Vagina (tissue), 2 donors: ENCODE measurements at places on chromosomes 6 and 20.

DNA sequence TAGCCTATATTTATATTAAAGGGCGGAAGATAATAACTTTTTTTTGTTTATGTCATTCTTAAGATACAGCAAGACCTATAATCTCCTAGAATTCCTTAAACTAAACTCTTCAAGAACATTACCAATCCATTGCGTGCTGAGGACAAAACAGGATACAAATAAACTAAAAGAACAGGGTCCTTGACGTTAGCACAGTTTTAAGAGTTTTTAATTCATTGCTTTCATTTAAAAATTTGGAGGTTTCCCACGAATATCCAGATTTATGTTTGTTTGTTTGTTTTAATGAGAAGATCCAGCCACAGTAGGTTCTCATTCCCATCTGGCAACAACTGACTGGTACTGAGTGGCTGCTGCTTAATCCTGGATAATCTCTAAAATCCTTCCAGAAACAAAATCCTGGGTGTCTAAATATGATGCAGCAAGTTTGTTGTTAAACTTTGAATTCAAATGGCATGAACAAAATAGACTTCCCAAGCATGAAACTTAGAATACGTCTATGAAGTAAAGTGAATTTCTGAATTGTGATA, 153.7 kb downstream of the HACE1 start:
- no peak for DNase-seq

DNA sequence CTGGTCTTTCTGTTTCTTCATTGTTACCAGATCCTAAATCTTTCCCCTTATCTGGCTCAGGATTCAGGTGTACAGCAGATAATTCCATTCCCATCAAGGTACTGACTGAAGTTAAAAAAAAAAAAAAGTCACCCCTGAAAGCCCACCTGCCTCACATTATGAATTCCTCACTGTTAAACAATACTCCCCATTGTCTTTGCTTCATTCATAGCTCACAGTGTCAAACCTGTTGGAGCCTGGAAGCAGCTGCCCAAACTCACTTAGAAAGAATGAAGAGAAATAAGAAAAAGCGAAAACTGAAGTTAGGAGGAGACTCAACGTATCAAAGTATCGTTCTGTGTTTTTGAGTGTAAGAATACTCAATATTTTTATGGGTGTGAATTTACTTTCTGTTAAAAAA, 1.8 kb upstream of the DCBLD1 start:
- DNase-seq, result no peak

DNA sequence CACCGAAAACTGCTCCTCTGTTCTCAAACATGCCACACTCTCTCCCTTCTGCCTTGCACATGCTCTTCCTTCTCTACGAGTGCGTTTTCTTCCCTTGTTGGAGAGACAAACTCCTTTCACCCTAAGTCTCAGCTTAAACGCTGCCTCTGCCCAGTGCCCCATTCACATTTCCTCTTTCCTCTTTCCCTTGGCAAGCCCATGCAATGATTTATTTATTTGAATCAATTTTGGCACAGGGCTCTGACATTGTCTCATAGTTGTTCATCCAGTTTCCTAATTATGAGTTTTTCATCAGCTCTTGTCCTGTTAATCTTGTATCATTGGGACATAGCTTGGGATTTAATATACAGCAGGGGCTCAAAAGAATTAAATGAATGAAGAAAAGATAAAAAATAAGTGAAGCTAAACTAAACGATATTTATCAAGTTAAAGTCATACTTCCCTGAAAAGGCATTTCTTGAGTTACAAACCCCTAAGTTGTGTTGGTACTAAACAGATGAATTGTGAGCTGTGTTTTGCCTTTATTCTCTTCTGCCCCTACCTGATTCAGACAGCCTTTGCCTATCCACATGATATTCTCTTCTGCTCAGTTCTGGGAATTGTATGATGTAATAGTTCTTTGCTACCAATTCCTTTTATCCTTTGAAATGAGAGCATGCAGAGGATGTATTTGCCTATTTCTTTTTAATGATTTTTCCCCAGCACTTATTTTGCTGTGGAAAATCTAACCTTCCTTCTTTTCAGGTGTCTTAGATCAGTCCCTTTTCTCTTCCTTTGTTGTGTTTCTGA, 704.4 kb downstream of the UTRN start:
- no peak for DNase-seq

- no peak for DNase-seq
Observed at GRCh38 chr6:130431346-130431852, 65.6 kb downstream of the TMEM200A start.

DNA sequence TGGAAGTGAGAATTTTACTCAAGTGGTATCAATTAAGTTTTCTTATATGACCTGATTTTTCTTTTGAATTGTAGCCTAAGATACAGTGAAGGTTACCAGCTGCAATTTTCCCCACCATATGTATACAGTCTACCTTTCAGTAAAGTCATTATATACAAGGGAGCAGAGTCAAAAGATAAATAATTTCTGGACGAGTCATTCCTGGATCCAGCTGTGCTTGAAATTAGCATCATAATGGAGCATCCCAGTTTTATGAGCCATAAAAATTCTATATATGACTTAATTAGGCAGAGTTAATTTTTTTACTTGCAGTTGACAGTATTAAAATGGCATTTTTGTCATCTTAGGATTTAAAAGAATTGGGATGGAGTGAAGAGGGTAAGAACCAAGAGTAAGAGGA, 1008.4 kb downstream of the PHF3 start:
- DNase-seq, result no peak

DNA sequence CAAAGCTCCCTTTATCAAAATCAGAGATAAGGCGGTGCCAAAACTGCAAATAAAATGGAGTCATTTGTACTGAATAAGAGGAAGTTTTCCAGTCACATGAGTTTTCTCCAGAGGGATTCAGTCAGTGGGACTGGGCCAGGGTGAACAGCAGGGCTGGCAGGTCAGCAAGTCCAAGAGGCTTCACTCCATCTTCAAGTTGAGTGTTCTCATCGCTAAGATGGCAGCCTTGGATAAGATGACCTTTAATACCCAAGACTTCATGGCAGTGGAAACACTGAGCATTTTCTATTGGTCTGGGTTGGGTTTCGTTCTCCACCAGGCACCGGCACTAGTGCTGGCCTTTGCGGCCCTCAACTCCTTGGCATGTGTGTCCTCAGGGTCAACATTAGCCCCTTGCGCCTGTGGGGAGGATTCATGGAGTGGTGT, 29.3 kb upstream of the IGF2R start:
- DNase-seq, result no peak

GRCh38 chr20:35307666-35308653, 15.7 kb upstream of the FAM83C start:
- no peak for DNase-seq

DNA sequence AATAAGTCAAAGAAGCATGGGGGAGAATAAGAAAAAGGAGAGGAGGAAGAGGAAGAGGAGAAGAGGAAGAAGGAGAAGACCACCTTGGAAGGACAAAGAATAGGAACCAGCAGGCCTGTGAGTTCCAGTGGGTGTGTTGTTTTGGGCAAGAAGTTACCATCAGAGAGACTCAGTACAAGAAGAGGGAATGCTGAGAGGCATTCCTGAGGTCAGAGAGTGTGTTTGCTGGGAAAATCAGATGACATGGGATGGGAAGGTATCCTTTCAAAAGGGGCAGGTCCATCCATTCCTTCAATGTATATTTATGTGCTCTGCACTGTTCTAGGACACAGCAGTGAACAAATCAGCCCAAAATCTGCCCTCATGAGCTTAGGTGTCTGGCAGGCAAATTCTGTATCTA, 40.5 kb upstream of the PRIM2 start:
- no peak for DNase-seq

GRCh38 chr20:37381621-37382471, 35.9 kb downstream of the SRC start:
- no peak for DNase-seq

GRCh38 chr6:4295058-4295782, 159.8 kb upstream of the ECI2 start:
- DNase-seq, result no peak

- no peak for DNase-seq
Observed at GRCh38 chr6:96542702-96543101, 20.2 kb upstream of the FHL5 start.

DNA sequence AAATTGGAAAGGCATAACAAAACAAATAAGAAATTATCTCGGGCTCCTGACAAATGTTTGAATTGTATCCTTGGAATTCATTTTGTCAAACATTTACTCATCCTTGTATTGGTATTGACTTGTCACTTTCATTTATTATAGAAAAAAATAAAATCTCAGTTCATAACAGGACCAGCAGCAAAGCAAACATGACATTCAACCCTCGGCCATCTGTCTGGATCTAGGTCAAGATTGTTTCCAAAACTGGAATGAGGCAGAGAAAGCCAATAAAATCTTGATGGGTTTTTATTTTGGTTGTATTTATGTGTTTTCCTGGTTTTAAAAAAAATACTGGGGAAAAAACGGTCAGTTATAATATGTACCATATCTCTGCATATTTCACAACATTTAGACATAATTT, 42.9 kb upstream of the FABP7 start:
- no peak for DNase-seq

DNA sequence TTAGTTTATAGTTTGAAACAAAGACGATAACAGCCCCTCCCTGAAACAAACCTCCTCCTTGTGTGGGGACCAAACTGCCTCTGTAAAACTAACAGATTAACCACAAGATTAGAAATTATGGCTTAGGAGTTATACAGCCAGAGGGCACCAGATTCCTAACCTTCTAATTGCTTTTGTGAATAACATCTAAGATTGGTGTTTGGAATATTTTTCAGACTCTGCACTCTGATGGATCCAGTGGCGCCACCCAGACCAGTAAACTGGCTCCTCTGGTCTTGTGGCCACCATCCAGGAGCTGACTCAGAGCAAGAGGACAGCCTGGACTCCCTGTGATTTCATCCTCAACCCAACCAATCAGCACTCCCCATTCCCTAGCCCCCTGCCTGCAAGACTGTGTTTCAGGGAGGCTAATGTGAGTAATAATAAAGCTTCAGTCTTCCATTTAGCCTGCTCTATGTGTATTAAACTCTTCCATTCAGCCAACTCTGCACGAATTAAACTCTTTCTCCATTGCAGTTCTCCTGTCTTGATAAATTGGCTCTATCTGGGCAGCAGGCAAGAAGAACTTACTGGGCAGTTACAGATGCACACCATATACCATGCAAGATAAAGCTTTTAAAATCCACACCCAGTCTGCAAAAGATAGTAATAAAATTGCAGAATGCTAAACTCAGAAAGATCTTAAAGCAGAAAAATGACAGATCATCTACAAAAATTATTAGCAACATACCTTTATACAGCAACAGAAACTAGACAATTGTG, 58.5 kb upstream of the SLC22A16 start:
- DNase-seq, result no peak

GRCh38 chr6:44696686-44697085, 309.2 kb downstream of the CDC5L start:
- peak; percentile 79 for DNase-seq

GRCh38 chr6:4879741-4880275, 103.6 kb downstream of the CDYL start:
- no peak for DNase-seq

DNA sequence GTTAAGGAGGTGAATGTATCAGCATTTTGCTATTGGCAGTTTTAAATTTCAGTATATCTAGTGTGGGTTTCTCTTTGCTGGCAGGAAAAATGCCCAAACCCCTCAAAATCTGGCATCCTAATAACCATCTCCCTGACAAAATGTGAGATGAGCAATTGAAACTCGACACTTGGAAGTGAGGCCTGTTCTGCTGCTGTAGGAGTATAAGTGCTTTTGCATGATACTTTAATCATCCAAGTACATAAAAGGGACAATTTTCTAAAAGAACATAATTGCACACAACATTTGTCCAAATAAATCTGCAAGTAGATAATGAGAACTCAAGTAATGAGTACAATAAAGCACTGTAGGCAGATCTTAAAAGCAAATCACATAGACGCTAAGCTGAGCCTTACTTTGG, 36.5 kb downstream of the LAMP5 start:
- no peak for DNase-seq

- DNase-seq, result no peak
Observed at GRCh38 chr20:9838035-9838377, 870 bp downstream of the PAK5 start.

- DNase-seq, result no peak
Observed at GRCh38 chr20:6765469-6766058, 1.9 kb upstream of the BMP2 start.

DNA sequence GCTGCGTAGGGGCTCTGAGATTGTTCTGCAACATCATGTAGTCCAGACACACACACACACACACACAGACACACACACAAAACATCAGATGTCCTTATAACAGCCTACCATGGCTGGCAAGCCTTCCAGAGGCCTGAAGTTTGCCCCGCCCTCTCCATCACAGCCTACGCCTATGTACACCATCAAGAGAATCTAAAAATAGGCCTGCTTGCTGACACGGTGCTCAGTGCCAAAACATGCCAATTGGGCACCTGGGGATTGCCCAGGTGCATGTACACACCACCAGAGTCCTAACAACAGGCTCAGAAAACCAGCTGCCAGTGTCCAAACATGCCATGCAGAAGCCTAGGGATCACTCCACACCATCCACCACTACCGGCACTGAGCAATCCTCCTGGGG, 391.7 kb upstream of the SPTLC3 start:
- DNase-seq, result no peak

- DNase-seq, result no peak
Observed at GRCh38 chr20:9573335-9574151, 59.2 kb downstream of the LAMP5 start.

DNA sequence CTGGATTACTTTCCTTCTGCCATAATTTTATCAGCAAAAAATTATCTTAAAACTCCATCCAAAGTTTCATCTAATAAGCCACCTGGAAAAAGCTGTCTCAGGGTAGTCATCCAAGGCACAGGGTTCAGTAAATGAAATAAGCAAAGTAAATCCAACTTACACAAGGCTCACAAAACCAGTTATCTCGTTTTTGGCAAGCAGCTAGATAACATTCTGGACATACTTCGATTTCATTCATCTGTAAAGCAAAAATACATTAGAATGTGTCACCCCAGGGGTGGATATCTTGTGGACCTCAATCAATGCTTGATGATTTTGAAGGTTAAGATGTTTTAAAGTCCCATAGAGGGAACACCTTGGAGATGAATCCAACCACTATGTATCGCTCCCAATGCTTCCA, 73.1 kb downstream of the ZMYND8 start:
- DNase-seq, result no peak

- no peak for DNase-seq
Observed at GRCh38 chr20:31833931-31834521, 11.4 kb downstream of the FOXS1 start.

DNA sequence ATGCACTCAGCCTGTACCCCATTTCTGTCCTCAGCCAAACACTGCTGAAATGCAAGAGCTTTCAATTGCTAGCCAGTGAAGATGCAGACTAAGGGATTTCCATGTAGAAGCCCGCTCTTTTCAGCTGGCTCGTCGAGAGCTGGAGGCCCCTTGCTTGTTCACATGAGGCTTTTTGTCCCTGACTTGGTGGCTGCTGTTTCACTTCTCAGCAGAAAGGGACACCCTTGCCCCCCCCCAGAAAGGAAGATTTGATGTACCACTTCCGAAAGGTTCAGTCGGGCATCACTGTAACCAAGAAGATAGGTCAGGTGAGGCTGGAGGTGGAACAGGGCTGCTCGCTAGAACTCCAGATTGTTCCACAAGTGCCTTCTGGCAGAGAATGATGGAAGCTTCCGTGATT, 23.3 kb downstream of the PTPN1 start:
- DNase-seq, result no peak

- no peak for DNase-seq
Observed at GRCh38 chr20:19382386-19383340, 170.2 kb downstream of the SLC24A3 start.
